ENCODE measurements at places on chromosomes 2 and 18. TPM values are rescaled to one million over a fixed set of nuclear protein-coding genes. Genes with fewer than 3 reads are reported as not detected.

The CHST10 gene
- 11.1 TPM for total RNA-seq

DNA sequence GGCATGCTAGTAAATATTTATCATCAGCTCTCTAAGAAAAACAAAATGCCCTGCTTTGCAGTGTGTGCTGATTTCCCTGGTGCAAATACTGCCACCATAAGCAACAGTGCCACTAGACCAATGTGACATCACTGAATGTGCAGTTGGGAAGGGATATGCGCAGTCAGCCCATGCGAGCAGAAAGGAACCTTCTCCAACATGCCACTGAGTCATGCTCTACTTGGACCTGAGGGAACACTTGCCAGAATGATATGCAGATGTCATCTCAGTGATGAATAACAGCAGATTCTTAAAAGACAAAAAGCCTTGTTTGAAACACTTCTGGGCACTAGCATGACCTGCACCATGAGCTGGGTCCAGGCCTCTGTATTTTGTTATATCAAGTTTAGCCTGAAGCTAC lies 55.3 kb upstream of the REL start:
- DNase-seq = no peak

The ST8SIA5 gene
- 0.36 TPM for total RNA-seq

- peak; percentile 25 for DNase-seq
These were observed 646.2 kb downstream of the XIRP2 start for GRCh38 chr2:167534443-167534842.

GRCh38 chr2:65122313-65122712 lies 7.6 kb downstream of the RAB1A start:
- DNase-seq = no peak

- no peak for DNase-seq
These were observed 23.6 kb downstream of the THADA start for GRCh38 chr2:43572244-43572643.

All from astrocyte (in vitro differentiated cells and primary cell).